ENCODE measurements at places on chromosomes 4 and X.

DNA sequence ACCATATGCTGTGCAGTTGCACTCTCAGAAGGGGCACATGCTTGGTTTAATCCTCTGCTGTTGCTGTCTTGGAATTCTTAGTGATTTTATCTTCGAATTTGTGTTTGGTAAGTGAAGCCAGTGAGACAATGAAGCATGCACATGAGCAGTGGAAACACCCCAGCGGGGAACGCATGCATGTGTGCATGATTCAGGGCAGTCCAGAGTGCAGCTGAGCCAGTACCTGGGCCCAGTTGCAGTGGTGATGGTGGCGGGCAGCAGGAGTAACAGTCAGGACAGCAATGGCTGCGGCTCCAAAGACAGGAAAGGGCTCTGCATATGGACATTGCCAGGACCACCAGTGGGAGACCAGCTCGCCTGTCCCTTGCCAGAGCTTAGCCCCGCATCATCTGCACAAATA lies 14.3 kb upstream of the TMEM165 start:
- no peak for DNase-seq

DNA sequence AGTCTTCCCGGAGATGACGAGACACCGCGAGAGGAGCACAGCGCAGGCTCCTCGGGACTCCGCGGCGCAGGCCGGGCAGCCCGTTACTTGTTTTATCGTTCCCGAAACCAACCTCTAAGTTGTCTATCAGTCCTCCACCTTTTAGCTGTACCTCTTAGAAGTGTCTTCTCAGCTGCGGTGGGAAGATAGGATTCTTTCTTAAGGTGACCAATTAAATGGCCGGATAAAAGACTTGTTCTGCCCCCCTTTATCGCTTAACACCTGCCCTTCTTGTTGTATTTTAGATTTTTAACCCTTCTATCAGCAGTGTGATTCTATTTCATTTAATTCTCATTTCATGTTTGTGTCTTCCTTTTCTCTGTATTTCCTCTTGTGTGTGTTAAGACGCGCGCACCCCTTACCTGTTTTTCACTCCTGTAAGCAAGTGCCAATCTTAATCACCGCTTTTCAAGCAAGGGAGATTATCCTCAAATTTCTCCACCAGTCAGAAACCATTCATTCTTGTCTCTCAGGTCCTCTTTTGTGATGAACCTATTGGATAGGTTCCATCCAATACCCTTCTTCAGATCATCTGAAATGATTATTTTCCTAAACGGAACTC lies at the start of gene SLC9B2:
TSS of gene SLC9B2 (minus strand) at position 15 of the 601 bp plus-strand sequence. CDS start 9,211 bp downstream, outside the sequence.
- DNase-seq = no peak

GRCh38 chrX:41796577-41796976 lies 72.6 kb downstream of the GPR82 start:
- DNase-seq = no peak

DNA sequence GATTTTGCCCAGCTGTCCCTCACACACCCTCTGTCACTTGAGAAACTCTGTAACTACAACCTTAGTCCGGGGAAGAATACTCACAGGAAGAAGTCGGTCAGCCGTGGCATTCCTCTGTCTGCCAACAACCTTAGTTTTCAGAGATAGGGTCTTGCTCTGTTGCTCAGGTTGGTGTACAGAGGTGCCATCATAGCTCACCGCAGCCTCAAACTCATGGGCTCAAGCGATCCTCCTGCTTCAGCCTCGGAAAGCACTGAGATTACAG lies 12.2 kb upstream of the SPCS3 start:
- no peak for DNase-seq

- DNase-seq = no peak
Observed at GRCh38 chrX:45842926-45843315, 642.2 kb upstream of the DIPK2B start.

DNA sequence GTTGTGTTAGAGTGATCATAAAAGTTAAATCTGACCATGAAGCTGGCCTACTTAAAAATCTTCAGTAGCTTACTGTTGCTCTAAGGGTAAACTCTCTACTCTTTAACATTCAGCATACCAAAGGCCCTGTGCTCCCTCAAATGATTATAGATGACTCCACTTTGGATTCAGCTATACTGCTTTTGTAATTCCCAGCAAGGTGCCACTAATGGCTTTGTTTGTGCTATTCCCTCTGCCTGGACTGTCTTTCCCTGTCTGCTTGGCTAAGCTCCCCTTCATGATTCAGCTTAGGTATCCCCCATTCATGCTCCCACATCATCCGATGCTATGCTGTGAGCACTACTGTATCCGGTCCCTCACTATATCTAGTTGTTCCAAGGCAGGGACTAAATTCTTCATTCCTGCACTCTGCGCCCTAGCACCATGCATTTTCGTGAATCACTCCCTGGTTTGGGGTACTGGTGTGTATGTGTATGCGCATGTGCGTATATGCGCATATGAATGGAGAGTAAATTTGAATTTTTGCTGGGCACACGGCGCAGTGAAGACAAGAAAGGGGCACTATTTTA lies 453 bp upstream of the PBDC1 start:
- DNase-seq = no peak

- DNase-seq = no peak
Observed at GRCh38 chrX:47458528-47458927, 24.5 kb downstream of the ZNF41 start.

DNA sequence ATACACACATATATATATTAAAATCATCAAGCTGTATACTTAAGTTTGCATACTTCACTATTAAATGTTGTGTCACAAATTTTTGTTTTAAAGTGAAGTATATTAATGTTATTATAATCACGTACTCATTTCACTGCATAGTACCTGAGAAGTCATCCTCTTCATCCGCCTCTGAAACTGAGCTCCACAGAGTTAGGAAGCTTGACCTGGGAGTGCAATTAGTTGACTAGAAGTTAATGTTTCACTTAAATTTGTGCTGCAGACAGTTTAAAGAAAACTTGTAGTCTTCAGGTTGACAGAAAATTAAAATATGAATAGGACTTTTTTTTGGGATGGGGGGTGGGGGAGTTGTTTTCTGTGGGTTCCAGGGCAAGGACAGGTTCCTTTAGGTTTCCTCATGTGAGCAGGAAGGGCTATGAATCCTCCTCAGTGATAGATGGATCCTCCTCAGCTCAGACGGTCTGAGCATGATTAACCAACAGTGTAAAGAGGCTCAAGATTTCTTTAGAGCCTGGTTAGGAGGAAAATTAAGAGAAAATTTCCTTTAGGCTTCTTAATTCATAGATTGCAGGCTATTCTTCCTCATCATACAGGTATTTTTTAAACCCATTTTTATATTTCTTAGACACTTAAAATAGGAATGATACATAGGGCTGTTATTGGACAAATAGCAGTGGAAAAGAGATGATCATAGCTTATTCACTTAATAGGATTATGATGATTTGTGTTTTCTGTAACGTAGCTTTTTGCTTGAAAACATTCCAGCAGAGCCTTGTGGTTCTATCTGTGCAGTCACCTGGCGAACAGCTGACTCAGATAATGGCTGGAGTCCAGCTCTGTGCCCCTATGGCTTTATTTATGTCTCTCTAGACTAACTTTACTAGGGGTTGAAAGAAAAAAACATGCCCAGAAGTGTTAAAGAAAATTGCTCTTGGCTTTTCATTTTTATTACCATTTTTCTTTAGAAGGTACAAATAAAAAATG lies 102.7 kb downstream of the SLC4A4 start:
- DNase-seq = no peak

DNA sequence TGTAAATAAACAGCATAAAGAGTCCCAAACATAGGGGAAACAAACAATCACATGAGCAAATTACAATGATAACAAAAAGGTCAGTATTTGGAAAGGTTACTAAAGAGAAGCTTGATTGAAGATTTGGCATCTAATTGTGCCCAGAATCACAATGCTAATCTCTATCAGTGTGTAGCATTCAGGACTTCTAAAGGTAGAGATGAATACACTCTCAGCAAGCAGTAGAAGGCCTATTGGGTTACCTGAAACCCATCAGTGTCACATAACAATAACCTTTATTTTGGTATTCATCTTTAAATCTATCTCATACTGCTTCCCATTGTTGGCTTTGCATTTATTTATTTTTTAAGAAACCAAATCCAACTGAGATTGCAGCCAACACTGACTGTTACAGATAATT lies 319.5 kb downstream of the ACTRT1 start:
- DNase-seq = no peak
